ENCODE measurements at places on chromosomes 6 and 20. TPM values are rescaled to one million over a fixed set of nuclear protein-coding genes. Genes with fewer than 3 reads are reported as not detected.

The HTR1B gene
- 0.32 TPM for total RNA-seq

The NKX2-2 gene
- total RNA-seq: not detected

The SLC17A1 gene
- not detected for total RNA-seq

The AK9 gene
- total RNA-seq: 1.3 TPM

The BCAS4 gene
- 27.1 TPM for total RNA-seq

The SPEF1 gene
- total RNA-seq: 1.4 TPM

The MYCT1 gene
- total RNA-seq: not detected

The CBLN4 gene
- total RNA-seq: not detected

The FITM2 gene
- 11.5 TPM for total RNA-seq

The ARMH2 gene
- total RNA-seq: not detected

The TNFRSF21 gene
- total RNA-seq: 11.7 TPM

The RNF182 gene
- 3.5 TPM for total RNA-seq

The ID1 gene
- 429 TPM for total RNA-seq

The DEFB119 gene
- not detected for total RNA-seq

The TOX2 gene
- 10.4 TPM for total RNA-seq

The FKBP1C gene
- total RNA-seq: 2.1 TPM

Data from A549 treated with dexamethasone at 1 μM for 4 hours (cell line).